ENCODE measurements at places on chromosomes 1 and 21. TPM values are rescaled to one million over a fixed set of nuclear protein-coding genes. Genes with fewer than 3 reads are reported as not detected.

The SLAMF1 gene
- total RNA-seq = 9.8 TPM

The S100A8 gene
- not detected for total RNA-seq

The UTS2 gene
- not detected for total RNA-seq

DNA sequence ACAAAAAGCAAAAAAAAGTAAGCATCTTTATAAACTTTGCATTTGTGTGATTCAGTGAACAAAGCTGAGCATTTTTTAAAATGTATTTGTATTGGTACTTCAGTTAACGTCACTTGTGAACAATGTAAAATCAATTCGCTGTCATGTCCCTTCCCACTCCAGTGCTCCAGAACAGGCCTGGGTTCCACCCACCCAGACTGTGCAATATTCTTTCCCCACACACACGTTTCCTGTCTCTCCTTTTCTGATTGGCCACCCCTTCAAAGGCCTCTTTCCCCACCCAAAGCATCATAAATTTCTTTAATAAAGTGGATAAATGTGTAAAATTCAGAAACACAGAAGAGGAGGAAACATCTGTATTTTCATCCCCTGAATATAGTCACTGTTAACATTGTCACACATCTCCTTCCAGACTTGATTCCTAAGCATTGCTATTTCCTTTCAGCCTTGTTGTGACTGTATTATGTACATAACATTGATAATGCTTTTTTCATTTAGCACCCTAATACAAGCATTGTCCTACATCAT, 12.0 kb downstream of the CLEC20A start:
- no peak for DNase-seq

- DNase-seq = no peak
Measured at GRCh38 chr1:34137411-34137810, 27.6 kb downstream of the CSMD2 start.

DNA sequence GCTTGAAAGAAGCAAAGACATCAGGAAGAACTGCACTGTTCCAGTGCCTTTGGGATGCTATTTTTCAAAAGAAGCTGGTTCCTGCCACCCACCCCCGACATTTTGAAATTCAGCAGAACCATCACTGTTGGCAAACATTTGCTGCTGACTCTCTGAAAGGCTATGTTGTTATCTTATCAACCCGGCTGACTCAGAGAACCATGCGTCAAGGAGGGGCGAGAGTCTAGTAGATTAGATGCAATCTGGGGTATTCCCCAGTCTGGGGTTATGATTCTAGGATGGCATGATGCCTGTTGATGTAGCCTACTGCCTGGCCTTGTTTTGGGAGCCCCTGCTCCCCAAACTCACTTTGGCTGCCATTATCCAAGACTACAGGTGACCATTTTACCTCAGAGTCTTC, 267.8 kb upstream of the RUNX1 start:
- no peak for DNase-seq

- DNase-seq = no peak
Measured at GRCh38 chr1:53526451-53527101, 67.4 kb downstream of the DMRTB1 start.

GRCh38 chr1:110338309-110338885, 780 bp upstream of the RBM15 start:
- DNase-seq = peak; percentile 96

DNA sequence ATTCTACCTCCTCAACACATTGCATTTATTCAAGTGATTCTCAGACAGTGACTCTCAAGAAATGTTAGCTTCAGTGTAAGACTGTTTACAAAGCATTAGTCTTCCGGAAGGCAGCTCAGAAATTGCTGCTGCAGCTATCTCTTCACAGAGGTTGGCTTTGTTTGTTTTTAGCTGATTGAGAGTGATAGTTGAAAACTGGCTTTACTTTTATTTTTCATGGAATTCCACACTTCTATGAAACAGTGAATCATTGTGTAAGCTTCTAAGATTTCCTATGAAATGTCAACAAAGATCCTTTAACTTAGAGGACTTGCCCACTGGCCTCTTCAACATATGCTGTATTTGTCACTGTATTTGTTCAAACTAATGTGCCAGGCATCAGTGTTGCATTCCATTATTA, 121.3 kb downstream of the TNNI3K start:
- no peak for DNase-seq

- no peak for DNase-seq
Measured at GRCh38 chr1:43123031-43123430, 49.1 kb downstream of the EBNA1BP2 start.

GRCh38 chr1:76302711-76303339, 228.3 kb downstream of the ST6GALNAC3 start:
- DNase-seq = no peak

The RUNX3 gene
- total RNA-seq = 95.3 TPM

GRCh38 chr1:235131961-235132360, 3.3 kb upstream of the TOMM20 start:
- DNase-seq = no peak

DNA sequence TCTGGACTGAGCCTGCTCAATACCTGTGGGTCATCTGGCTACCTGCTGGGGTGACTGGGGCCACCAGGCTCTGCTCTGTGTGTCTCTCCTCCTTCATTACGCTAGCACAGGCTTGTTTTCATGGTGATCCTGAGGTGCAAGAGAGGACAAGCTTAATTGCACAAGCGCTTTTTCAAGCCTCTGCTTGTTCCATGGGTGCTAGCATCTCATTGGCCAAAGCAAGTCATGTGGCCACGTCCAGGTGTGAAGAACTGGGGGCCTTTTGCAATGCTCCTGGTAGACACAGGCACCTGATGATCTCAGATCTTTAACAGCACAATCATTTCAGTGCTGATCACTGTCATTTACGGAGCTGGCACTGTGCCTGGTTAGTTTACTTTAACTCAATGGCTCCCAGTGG, 114.6 kb downstream of the KAZN start:
- no peak for DNase-seq

GRCh38 chr1:223834660-223835263, 11.0 kb downstream of the TP53BP2 start:
- DNase-seq = no peak

The FCRL1 gene
- 13.2 TPM for total RNA-seq

The TDRD5 gene
- not detected for total RNA-seq

The ZMYM4 gene
- total RNA-seq = 44.6 TPM

The SYCP1 gene
- not detected for total RNA-seq

DNA sequence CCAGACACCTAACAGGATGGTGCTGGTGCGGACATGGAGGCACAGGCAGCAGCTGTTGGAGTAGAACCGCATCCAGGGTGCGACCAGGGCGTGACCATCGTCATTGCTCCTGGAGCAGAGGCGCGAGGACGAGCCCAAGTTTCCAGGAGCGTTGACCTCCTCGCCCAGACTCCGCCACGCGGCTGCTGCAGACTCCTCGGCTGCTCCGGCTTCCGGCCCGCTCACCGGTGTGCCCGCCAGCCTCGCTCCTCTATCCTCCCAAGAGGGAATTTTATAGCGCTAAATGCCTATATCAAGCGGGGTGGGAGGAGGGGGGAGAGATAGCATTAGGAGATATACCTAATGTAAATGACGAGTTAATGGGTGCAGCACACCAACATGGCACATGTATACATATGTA, 5.3 kb upstream of the S100A12 start:
- DNase-seq = no peak

DNA sequence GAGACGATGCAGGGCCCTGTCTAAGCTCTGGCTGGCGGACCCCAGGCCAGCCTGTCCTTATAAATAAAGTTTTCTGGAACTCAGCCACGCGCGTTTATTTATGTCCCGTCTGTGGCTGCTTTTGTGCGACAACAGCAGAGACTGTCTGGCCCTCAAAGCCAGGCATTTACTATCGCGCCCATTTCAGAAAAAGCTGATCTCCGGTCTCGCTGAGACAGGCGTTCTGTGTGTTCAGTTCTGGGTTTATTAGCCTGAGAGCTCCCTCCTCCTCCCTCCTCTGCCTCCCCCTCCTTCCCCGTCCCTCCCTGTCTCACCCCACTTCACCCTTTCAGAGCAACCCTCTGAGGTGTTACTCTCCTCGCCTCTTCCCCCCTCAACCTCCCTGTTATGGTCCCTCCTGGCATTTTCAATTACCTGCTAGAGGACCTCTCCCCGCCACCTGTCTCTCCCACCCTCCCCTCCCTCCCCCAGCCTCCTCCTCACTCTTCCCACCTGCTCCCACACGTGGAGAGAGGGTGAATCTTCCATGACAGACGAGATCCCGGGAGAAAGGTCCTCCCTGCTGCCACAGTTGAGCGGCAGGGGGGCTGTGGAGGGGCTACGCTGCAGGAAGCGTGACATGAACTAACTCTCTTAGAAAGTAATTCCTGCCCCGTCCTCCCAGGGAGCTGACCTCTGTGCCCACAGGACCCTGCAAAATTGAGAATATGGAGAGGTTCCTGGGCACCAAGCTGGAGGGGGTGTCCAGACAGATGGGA, 59.9 kb downstream of the SPSB1 start:
- DNase-seq = no peak

GRCh38 chr1:41631971-41632370, 147.5 kb upstream of the EDN2 start:
- DNase-seq = no peak

The FCN3 gene
- not detected for total RNA-seq

- no peak for DNase-seq
Measured at GRCh38 chr1:244044423-244044822, 6.7 kb upstream of the ZBTB18 start.

The PARK7 gene
- 110 TPM for total RNA-seq

- DNase-seq = no peak
Measured at GRCh38 chr1:186950547-186950946, 121.8 kb downstream of the PLA2G4A start.

- no peak for DNase-seq
Measured at GRCh38 chr1:47332779-47333577, 612 bp upstream of the CMPK1 start.

GRCh38 chr1:247548092-247548491, 842 bp upstream of the GCSAML start:
- no peak for DNase-seq

The PEX14 gene
- total RNA-seq = 23.7 TPM

The DOP1B gene
- 15.8 TPM for total RNA-seq

DNA sequence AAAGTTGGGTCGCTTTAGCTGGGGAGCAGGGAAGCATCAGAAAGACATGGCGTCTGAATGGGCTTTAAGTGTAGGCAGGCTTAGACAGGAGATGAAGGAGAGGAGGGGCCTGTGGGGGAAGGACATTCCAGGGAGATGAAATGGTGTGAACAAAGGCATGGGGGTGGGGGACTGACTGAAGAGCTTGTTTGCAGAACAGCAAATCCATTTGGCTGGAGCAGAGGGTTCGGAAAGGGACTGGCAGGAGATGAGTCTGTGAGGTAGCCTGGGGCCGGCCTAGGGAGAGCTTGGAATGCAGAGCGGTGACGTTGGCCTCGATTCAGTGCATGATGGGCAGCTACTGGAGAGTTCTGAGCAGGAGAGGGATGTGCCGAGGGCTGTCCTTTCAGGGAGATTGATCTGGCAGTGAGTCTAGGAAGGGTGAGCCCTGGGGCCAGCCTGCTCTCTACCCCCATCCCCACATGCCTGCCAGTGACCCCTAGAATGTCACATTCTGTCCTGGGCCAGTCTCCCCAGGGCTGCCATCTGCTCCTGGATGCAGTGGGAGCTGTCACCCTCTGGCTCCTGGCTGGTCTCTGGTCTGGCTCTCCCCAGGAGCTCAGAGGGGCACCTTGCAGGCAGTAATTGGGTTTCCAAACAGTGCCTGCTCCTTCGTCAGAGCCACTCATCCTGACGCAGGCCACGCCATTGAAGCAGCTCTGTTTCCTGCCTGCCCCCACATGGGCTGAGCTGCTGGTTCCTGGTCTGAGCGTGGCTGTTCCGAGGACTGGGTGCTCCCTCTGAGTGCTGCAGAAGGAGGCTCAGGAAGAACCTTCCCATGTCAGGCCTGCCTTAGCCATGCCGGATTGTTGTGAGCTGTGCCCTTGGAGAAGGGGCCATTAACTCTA, 22.3 kb upstream of the TMEM222 start:
- DNase-seq = no peak

GRCh38 chr1:9500756-9501754, 38.2 kb upstream of the SLC25A33 start:
- no peak for DNase-seq

GRCh38 chr1:212646588-212646987, 38.0 kb downstream of the ATF3 start:
- DNase-seq = no peak

- no peak for DNase-seq
Measured at GRCh38 chr1:198258491-198258890, 101.7 kb downstream of the NEK7 start.

The TMIGD3 gene
- total RNA-seq = not detected

DNA sequence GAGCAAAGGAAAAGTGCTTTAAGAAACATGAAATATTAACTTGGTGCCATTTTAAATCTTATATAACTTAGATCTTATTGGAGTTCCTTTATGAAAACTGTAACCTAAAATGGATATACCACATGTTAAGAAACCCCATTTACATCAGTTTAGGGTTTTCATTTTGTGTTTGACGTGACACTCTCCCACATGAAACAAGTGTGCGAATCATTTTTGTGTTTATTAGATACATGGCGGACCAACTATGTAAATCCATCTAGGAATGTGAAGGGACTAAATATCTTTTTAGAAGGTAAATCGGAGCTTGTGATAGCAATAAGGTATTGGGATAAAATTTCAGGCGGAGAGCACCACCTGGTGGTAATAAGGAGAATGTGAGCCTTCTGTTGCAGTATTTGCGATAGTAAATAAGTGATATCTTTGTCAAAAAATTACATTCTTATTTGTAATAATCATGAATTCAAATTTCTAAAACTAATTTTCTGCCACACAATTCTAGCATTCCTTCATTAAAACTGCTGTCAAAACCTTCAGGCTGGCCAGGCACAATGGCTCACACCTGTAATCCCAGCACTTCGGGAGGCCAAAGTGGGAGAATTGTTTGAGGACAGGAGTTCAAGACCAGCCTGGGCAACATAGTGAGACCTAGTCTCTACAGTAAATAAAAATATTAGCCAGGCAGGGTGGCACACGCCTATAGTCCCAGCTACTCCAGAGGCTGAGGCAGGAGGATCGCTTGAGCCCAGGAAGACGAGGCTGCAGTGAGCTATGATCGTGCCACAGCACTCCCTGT, 31.3 kb downstream of the SMAP2 start:
- peak; percentile 41 for DNase-seq

The KCNE2 gene
- not detected for total RNA-seq

- no peak for DNase-seq
Measured at GRCh38 chr1:45375104-45376090, 35.2 kb upstream of the MUTYH start.

- no peak for DNase-seq
Measured at GRCh38 chr1:244712669-244713068, 59.7 kb downstream of the DESI2 start.

GRCh38 chr1:93461236-93461635, 13.3 kb downstream of the FNBP1L start:
- DNase-seq = no peak

- DNase-seq = no peak
Measured at GRCh38 chr1:244861683-244862082, 2.7 kb downstream of the HNRNPU start.

The MAP3K21 gene
- 1.0 TPM for total RNA-seq

The ADAMTS4 gene
- total RNA-seq = 7.0 TPM

GRCh38 chr1:172917972-172918371, 132.8 kb downstream of the TNFSF18 start:
- no peak for DNase-seq

GRCh38 chr1:163709636-163710035, 387.9 kb downstream of the NUF2 start:
- DNase-seq = no peak

The SLC41A1 gene
- total RNA-seq = 29.0 TPM
